ENCODE measurements at places on chromosomes 13 and 19. TPM values are rescaled to one million over a fixed set of nuclear protein-coding genes. Genes with fewer than 3 reads are reported as not detected.

- DNase-seq, result no peak
Observed at GRCh38 chr19:10817291-10818038, 18.5 kb downstream of the TMED1 start.

GRCh38 chr13:54078271-54078870, 1049.8 kb downstream of the OLFM4 start:
- DNase-seq, result no peak

The SARS2 gene
- total RNA-seq, result 63.6 TPM

GRCh38 chr13:107427536-107427935, 787.8 kb downstream of the LIG4 start:
- no peak for DNase-seq

GRCh38 chr13:49351871-49352270, 92.0 kb downstream of the CAB39L start:
- DNase-seq, result no peak

- DNase-seq, result peak; percentile 84
Observed at GRCh38 chr13:78137404-78138142, 218.9 kb upstream of the EDNRB start.

DNA sequence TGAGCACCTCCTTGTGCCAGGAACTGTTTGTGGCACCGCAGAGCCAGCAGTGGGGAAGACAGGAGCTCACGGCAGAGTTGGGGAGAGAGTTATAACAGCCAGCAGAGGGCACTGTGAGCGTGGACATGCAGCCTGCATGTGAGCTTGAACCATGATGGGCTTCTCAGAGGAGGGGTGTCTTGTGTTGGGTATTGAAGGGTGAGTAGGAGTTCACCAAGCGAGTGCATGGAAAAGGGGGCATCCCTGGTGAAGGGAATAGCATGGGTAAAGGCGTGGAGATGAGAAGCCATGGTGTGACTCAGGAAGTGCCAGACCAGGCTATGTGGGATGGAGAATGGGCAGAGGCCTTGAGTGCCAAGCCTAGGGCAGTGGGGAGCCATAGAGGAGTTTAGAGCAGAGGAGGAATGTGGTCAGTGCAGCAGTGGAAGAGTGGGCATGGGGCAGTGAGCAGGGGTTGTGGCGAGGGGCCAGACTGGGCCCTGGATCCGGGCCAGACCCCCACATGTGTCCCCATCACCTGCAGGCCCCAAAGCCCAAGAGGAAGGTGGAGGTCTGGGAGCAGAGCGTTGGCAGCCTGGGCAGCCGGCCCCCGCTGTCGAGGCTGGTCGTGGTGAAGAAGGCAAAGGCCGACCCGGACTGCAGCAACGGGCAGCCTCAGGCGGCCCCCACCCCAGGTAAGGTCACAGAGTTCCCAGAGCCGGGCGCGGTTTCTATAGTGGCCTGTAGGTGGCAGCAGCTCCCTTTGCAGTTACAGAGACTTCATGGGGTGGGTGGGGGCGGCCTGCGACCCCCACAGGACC, 11.8 kb upstream of the SHD start:
- peak; percentile 87 for DNase-seq

GRCh38 chr19:32416749-32417456, 11.3 kb downstream of the DPY19L3 start:
- DNase-seq, result no peak

DNA sequence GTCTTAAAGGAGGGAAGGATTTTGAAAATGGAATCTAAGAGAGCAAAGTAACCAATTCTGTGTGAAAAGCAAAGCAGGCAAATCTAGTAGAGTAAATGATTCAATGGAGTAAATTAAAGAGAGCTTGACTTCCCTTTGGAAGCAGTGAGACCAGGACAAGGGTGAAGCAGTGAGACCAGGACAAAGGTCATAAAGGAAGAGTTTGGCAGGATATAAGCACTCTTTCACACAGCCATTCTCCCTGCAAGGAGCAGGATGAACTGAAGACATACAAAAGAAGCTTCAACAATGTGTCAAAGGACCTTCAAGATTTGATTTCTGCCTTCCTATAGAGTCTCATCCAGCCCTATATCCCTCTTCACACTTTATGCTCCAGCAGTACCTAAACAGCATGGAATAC, 123.8 kb downstream of the ENOX1 start:
- DNase-seq, result peak; percentile 4

GRCh38 chr13:78131811-78132210, 213.2 kb upstream of the EDNRB start:
- DNase-seq, result no peak

DNA sequence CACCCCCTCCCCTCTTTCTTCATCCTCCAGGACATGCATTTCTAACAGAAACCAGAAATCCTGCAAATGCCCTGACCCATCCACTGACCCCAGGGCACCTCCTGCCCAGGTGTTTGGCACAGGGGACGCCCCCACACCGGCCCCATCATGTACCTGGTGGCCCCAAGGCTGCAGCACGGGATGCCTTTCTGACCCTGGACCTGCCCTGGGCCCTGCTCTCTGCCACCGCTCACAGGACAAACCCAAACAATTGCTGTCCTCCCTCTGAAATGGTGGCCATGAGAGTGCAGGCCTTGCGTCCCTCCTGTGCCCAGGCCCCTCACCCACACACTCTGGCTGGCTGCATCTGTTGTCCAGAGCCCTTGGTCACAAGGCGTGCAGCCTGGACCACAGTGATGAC, 12.1 kb downstream of the SCGB2B2 start:
- DNase-seq, result no peak

DNA sequence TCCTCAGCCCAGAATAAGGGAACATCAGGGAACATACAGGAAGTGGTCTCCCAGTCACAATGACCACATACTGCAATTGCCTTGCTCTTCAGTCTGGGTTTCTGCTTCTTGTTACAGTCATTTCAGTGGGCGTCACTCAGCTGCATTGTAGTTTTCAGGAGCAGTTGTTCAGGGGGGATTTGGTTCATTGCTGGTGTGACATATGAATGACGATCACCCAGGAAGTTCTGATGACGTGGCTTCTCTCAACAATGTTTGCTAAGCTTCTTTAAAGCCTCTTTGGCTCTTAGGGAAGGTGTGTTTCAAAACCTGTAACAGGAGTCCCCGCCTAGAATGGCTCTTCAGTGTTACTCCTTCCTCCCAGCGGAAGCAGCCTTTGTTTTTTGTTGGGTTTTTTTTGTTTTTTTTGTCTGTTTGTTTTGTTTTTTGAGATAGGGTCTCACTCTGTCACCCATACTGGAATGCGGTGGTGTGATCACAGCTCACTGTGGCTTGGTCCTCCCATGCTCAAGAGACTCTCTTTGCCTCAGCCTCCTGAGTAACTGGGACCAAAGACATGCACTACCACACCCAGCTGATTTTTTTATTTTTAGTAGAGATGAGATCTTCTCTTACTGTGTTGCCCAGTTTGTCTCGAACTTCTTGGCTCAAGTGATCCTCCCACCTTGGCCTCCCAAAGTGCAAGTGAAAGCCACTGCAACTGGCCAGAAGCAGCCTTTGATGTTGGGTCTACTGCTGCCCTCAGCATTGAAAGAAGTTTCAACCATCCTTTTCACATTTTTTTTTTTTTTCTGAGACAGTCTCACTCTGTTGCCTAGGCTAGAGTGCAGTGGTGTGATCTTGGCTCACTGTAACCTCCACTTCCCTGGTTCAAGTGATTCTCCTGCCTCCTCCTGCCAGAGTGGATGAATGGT, 1.4 kb upstream of the SCEL start:
- DNase-seq, result no peak

GRCh38 chr13:78430811-78431210, 172.5 kb downstream of the POU4F1 start:
- DNase-seq, result no peak

DNA sequence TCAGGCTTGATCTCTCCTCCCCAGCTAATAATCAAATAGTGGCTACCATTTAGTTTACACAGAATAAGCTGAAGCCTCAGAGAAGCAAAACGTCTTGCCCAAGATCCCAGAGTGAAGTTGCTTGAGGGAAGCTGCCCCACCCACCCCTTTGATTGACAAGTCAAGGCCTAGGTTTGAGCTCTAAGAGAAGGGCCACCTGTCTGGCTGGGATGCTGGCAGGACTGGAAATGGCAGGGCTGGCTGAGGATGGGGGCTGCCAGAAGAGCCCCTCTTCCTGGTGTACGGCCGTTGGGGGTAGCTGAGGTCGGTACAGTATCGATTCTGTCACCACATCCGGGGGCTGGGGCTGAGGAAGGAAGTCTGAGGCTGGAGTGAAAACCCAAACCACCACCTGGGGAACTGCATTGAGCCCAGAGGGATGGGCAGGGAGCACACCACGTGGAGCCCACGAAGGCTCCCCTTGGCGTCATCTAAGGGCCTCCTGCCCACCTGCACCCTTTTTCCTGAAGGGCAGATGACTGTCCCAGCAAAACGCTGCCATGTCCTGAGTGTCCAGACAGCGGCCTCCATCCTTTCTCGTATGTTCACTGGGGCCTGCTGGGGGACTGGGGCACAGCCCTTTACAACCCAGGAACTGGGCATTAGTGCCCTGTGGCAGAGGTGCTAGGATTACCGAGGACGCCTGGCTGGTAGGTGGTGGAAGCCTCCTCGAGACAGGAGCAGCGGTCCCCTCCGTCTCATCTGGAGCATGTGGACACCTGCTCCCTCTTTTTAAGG, 1.4 kb upstream of the PRKD2 start:
- DNase-seq, result peak; percentile 30

DNA sequence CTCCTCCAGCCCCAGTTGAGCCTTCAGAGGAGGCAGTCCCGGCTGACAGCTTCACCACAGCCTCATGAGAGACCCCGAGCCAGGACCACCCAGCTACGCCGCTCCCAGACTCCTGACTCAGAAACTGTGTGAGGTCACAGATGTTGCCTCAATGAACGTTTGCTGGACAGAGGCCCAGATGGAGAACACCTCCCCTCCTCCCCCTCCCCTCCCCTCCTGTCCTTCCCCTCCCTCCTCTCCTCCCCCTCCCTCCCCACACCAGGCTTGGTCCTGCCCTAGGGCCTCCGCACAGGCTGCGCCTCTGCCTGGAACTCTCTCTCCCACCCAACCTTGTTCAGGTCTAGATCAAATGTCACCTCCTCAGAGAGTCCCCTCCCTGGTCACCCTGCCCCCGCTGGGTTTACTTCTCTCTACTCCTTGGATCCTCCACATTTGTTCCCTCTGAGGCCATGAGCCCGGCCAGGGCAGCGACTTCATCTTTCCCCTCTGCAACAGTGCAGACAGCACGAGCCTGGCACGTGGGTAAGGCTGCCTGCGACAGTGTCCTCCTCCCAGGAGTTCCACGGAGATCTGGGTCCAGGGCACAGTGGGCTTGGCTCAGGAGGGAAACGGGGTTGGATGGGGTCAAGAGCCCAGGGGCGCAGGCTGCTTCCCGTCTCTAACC, 17.4 kb downstream of the PIP5K1C start:
- peak; percentile 56 for DNase-seq

The ZNF583 gene
- total RNA-seq, result 7.7 TPM

The PODNL1 gene
- not detected for total RNA-seq

The LGALS14 gene
- not detected for total RNA-seq

The NTF4 gene
- total RNA-seq, result 3.8 TPM

DNA sequence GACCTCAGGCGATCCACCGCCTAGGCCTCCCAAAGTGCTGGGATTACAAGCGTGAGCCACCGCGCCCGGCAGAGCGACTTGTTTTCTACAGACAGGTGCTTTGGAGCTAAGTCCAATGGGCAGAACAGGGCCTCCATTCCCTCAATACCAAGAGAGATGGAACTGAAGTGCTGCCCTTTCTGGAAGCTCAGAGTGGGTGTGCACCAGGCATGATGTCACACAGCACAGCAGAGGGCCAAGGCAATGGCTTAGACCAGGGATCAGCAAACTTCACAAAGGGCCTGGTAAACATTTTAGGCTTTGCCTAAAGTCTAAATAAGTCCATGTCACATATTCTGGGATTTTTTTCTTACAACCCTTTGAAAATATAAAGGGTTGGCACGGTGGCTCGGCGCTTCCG, 21.3 kb downstream of the TLE6 start:
- DNase-seq, result no peak

DNA sequence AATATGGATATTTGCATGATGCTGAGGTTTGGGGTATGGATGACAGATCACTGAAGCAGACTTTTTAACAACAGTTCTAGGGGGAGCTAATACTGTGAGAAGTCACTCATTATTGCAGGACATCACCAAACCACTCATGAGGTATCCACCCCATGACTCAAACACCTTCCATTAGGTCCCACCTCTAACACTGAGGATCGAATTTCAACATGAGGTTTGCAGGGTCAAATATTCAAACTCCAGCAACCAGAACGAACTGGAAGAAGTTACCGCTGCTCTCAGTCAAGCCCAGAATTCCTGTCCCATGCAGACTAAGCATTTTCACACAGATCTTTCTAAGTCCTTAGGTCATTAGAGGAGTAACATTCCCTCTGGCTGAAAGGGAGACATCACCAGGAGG, 758.9 kb downstream of the UQCRFS1 start:
- DNase-seq, result no peak

The CLEC17A gene
- 0.31 TPM for total RNA-seq

DNA sequence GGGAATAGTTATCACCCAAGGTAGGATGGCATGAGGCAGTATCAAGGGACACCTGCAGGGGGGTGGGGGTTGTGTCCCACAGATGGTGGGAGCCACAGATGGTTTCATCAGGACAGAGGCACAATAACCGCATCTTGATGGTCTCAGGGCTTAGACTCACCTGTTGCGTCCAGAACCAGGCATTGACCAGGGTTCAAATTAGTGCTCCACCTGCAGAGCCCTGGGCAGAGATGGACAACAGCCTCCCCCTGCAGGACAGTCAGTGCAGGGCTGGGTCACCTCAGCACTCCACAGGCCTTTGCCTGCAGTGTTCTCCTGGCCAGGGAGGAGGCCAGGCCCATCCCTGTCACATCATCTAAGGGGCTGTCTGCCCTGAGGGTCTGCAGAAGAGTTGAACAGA, 14.5 kb upstream of the CEACAM1 start:
- DNase-seq, result no peak

The CPB2 gene
- total RNA-seq, result not detected

DNA sequence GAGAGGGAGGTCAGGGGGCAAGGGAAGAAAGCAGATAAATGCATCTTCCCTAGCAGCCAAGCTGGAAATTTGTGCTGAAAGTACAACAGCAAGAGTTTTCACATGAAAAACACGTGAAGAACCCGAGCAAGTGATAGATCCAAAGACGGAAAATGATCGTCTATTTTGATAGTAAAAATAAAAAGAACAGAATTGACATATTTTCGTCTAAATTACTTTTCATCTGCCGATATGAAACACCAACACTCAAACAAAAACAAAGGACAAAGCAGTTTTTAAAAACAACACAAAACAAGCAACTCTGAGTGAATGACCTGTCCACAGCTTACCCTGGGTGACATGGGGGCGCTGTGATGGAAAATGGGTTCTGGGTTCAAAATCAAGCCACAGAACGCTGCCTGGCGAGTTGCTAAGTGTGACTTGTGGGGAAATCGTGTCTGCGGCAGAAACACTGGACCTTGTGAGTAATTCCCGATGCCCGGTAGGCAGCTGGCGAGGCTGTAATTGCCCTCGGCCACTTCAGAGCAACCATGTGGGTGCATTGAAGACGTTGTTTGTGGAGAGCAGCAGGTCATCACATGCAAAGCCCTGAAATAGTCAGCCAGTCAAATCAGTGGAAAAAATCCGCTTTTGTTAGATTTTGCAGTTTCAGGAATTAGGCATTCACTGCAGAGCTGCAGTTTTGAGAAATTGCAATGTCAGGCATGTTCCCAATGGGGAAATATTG, 7.4 kb downstream of the SOX1 start:
- DNase-seq, result peak; percentile 34

GRCh38 chr13:106096661-106097092, 438.8 kb downstream of the EFNB2 start:
- no peak for DNase-seq
